ENCODE measurements at places on chromosomes 13 and 19.

DNA sequence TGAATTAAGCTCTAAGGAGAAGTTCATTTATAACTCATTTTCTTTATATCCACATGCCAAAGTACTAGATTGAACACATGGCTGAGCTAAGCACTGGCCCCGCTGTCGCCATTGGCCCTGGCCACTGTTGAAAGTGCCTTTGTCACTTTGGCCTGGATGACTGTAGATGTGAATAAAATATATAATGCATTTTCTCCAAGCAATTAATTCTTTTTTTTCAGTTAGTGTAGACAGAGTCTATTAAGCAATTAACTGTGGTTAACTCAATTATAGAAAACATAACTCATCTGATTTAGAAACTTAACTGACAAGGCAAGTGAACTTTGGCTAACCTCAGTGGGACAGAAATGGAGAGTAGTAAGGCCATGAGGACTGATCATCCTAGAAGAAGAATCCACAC lies 965.6 kb downstream of the EFNB2 start:
- DNase-seq, result no peak

GRCh38 chr19:17778251-17778967 lies 16.5 kb upstream of the B3GNT3 start:
- DNase-seq, result peak; percentile 97

DNA sequence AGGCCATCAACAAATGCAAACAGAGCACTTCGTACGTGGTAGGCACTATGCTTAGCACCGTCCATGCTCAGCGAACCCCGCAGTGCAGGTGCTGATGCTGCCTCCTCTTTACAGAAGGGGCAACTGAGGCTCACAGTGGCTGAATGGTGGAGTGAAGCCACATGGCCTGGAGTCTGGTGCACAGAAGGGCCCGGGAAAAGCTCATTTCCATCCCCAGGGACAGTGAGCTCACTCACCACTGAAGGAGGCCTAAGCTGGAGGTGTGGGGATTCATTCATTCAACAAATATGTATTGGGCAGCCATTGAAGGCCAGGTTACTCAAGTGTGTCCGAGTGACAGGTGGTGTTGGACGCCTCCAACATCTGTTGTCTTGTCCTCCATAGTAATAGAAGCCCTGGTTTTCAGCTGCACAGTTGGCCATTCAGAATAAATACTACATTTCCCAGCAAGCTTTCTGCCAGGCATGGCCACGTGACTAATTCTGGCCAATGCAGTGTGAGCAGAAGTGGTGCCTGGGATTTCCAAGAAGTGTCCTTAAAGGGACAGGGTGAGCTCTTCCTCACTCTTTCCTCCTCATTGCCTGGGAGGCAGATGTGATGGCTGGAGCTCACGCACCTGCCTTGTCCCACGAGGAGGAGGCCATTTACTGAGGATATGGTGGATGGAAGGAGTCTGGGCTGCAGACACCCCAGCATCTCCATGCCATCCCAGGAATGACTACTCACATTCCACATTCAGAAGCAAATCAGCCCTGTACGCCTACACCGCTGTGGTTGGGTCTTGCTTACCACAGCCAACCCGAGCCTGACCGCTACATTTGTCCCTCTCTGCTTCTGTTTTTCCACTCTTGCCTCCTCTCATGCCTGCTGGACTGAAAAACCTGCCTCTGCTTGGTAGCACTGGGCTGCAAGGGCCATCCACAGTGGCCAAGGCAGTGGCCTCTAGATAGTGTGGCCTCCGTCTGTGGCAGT lies 2.3 kb upstream of the ZNRF4 start:
- no peak for DNase-seq

DNA sequence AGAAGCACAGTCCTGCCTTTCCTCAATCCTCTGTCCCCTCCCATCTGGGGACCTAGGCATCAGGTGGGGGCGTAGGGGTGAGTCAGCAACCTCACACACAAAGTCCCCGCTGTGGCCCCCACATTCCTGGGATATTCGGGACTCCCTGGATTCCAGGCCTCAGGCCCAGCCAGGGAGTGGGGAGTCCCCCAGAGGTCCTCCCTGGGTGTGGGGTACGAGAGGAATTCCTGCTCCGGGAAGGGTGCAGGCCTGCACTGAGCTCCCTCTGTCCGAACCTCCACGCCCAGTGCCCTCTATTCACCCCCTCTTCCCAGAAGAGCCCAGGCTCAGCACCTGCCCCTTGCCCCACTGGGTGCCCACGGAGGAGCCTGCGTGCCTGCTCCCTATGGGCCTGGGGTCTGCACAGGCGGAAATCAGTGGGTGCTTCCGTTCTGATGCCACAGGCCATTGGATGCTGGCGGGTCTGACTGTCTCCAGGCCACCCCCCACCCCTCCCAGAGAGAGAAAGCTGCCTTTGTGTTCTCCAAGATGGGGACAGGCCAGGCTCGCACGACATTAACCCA lies 3.4 kb downstream of the CADM4 start:
- DNase-seq, result peak; percentile 50

DNA sequence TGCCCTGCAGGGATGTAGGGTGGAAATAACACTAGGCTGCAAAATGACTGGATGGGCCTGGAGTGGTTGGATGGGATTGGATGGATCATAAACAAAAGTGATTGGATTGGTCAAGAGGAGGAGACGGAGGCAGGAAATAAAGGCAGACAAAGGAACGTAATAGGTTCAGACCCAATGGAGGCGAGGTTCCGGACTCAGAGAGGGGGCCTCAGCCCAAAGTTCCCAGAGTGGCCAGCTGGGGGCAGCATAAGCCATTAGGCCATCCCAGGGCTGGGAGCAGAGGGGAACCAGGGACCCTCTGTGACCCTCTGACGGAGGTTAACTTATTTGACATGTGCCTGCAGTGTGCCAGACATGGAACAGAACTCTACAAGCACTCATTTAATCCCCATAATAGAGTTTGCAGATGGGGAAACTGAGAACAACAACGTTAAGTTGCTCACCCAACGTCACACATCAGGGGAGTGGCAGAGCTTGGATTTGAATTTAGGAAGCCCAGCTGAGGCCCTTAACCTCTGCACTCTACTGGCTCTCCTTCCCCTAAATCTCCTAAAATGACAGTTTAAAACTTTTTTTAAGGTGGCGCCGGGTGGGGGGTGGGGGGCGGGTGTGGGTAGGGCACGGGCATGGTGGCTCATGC lies 15.3 kb upstream of the MAP1S start:
- peak; percentile 82 for DNase-seq

GRCh38 chr13:98927951-98928927 lies 49.6 kb downstream of the DOCK9 start:
- DNase-seq, result no peak

- DNase-seq, result no peak
Measured at GRCh38 chr13:27526516-27526915, 76.2 kb upstream of the MTIF3 start.

DNA sequence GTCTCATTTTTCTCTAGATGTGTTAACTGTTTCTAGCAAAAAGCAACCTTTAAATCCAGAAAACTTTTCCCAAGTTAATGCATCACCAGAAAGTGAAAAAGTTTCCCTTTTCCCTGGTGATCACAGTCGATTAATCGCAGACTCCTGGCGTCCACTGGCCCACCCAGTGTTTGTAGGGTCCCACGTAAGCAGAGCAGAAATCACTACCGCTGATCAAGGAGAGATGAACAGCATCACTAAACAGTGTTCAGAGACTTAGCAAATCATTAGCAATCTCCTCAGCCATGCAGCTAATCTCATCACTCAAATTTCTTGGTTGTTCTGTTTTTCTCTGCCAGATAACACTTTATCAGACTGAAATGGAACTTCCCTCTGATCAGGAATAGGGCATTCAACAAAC lies 184.2 kb downstream of the EFNB2 start:
- DNase-seq, result no peak

GRCh38 chr19:23872282-23872919 lies 42.3 kb upstream of the ZNF726 start:
- DNase-seq, result no peak

DNA sequence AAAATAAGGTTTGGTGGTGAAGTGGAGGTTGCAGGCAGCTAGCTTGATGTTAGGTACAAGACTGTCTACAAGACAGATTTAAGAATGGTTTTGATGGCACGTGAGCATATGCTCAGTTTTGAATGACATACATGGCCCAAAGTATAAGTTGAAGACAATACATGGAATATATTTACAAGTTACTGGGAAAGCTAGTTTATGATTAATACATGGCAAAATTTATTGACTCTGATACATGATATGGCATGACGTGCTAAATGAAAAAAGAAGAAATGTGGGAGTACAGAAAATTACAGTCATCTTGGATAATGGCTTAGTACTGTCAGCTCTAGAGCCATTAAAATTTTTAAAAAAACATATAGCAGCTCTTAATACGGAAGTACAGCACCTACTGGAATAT lies 4.4 kb downstream of the KLF5 start:
- no peak for DNase-seq

DNA sequence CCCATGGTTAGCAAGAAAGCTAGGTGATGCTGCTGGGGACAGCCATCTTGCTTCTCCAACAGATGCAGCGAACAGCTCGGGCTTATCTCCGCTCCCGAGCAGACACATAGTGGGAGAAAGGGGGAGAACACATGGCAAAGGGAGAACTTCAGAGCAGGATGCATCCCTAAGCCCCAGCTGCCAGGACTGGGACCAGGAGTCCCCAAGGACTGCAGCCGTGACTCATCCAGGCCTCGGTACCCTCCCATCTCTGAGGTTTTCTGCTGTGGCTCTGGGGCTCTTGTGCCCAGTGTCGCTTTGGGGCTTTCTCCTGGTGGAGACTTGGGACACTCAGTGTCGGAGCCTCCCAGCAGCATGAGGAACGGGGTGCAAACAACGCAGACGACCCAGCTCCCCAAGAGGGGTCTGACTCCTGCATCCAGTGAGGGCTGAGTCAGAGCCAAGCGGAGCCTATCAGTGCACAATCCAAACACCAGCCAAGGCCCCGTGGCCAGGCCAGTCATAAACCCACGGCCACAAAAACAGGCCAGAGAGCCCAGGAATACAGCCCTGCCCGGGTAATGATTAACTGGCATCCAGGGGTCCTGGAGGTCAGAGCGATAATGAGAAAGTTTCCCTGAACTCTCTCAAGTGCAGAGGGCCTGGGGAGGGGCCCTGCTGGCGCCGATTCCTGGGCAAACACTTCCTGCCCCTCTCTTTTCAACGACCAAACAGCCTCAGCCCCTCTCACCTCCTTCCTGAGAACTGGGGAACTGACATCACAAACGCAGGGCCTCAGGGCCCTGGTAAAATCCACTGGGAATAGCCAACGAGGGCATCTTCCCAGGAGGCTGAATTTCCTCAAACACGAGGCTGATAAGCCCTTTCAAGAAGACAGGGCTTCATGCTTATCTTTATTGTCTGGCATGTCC lies 202.9 kb downstream of the USP12 start:
- no peak for DNase-seq

DNA sequence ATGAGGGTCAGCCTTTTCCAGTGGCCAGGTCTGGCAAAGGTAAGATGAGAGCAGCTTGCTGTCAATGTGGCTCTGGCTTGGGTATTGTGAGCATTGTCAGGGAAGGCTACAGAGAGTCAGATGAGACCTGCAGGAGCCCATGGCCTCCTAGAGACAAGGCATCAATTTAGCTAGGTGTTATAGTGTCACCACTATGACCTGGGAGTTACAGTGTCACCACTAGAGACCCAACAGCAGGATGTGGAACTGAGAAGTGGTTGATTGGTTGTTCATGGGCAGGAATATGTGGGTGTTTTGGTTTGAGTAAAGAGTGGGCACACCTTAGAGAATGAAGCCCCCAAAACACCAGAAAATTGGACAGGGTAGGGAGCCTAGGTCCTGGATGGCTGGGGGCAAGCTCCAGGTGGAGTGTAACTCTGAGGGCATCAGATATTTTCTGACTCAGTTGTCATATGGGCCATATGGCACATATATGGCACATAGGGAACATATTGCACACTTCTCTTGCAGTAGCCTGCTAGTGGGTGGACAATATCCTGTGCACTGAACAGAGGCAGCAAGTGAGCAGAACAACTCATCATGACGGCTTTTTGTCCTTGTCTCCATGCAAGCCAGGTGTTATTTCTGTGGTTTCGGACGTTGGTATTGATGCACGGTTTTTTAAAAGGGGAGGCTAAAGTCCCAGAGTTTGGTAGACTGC lies 46.3 kb upstream of the CEACAM21 start:
- DNase-seq, result no peak

- DNase-seq, result no peak
Measured at GRCh38 chr13:24922387-24922744, 158.4 kb downstream of the RNF17 start.

DNA sequence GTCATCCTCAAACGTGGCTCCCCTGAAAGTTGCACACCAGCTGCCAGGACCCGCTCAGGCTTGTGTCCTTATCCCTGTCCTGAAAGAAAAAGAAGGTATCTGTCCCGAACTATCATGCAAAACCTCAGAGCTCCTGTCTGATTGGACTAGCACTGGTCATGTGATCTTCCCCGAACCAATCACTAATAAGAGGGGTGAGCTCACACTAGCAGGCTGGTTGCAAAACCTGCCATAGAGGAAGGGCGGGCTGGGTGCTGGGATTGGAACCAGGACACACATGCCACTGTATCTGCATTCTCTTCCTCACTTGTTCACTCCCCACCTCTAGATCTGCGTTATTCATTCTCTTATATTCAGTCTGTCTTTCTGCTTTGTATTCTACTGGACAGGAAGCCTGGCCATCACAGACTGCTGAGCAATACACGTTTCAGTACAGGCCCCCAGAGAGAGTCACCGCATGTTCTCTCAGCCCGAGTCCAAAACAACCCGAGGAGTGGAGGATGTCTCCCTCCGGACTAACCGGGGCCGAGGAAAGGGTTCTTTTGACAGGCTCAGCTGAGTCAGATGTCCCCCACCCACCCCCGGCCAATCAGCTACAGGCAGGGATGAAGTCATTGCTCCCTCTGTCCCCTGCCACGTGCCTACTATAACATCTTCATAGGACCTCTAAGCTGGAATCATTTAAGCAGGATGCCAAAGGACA lies 97.7 kb downstream of the SIPA1L3 start:
- peak; percentile 93 for DNase-seq

GRCh38 chr19:55352040-55352439 lies 2.5 kb downstream of the COX6B2 start:
- DNase-seq, result no peak

DNA sequence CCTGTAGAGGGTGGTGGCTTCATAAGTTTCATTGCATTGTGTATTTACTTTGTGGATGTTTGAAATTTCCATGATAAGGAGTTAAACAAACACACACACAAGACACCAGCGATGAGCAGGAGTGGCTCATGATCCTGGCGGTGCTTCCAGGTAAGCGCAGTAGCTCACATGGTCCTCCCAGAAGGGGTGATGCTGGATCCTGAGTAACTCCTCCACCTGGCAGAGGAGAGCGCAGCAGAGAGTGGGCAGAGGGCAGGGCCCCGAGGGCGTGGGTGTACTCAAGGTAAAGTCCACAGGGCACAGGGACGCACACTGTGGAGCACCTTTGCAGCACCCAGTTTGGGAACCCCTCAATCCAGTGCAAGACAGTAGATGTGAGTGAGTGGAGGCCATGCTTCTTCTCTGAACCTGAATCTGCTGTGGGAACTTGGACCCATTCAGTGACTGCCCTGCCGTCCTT lies 54.0 kb downstream of the RFX2 start:
- no peak for DNase-seq

DNA sequence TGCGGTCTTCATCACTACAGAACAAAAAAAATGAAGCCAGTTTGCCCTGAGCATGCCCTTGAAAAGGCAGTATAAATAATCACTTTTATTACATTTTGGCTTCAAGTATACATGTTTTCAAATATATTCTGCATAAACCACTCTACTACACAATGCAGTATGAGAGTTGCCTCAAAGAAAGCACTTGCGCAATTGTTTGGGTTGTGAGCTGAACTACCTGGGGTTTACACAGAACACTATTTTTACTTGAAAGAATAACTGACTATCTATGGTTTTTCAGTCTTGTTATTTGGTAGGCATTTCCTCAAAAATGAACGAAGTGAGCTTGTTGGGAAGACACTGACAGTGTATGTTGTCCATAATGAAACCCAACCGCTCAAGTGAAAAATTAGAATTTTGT lies 264.4 kb upstream of the KLF12 start:
- DNase-seq, result no peak

GRCh38 chr13:97182111-97182890 lies 39.8 kb upstream of the MBNL2 start:
- DNase-seq, result no peak
